ENCODE measurements at places on chromosomes 6 and 20.

- H3K27ac ChIP-seq = no peak overlapping the region
- no peak for DNase-seq
- H3K4me3 ChIP-seq = no peak overlapping the region
- H3K4me1 ChIP-seq = no peaks in the 10 kb centered on the region
These were observed 705.9 kb downstream of the PTPRT start for GRCh38 chr20:42483730-42484303.

DNA sequence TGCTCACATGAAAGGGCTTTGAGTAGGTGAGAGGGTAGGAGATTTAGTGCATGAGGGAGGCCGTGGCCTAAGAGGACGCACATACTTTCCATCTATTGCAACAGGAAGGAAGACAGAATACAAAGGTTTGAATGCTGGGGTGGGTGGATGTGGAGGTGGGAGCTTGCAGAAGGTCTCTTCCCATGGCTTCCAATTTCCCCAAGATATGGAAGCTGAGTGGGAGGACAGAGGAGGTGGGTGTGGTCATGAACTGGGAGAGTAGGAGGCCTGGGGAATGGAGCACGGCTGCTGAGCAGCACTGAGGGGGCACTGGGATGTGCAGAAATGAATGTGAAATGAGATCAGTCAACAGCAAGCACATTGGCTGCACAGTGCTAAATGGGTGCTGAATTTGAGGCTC, 70.3 kb downstream of the SCML4 start:
- no peaks in the 10 kb centered on the region for H3K27me3 ChIP-seq
- DNase-seq = no peak
- H3K36me3 ChIP-seq = peaks cover 5% of the 10 kb centered on the region
- peak overlapping the region; percentile 94 for H3K27ac ChIP-seq

- no peak overlapping the region for H3K4me3 ChIP-seq
- no peaks in the 10 kb centered on the region for H3K4me1 ChIP-seq
- H3K27me3 ChIP-seq = peaks cover 9% of the 10 kb centered on the region
- DNase-seq = no peak
These were observed 19.8 kb upstream of the RGS17 start for GRCh38 chr6:153150752-153151440.

- DNase-seq = no peak
- H3K27ac ChIP-seq = no peak overlapping the region
- peaks cover 12% of the 10 kb centered on the region for H3K27me3 ChIP-seq
- H3K4me3 ChIP-seq = no peak overlapping the region
These were observed 39.0 kb upstream of the AAR2 start for GRCh38 chr20:36197271-36197670.

- H3K27me3 ChIP-seq = no peaks in the 10 kb centered on the region
- no peaks in the 10 kb centered on the region for H3K36me3 ChIP-seq
- H3K4me1 ChIP-seq = no peaks in the 10 kb centered on the region
- DNase-seq = no peak
- no peak overlapping the region for H3K27ac ChIP-seq
These were observed 648.9 kb downstream of the FRK start for GRCh38 chr6:115411756-115412155.

- peak overlapping the region; percentile 47 for H3K27ac ChIP-seq
- H3K36me3 ChIP-seq = peaks cover 42% of the 10 kb centered on the region
- DNase-seq = peak; percentile 24
These were observed 1.9 kb downstream of the SLC32A1 start for GRCh38 chr20:38725931-38726803.

GRCh38 chr6:105769987-105770386, 316.1 kb upstream of the PRDM1 start:
- H3K36me3 ChIP-seq = no peaks in the 10 kb centered on the region
- H3K4me3 ChIP-seq = no peak overlapping the region
- no peaks in the 10 kb centered on the region for H3K27me3 ChIP-seq
- DNase-seq = no peak
- H3K4me1 ChIP-seq = no peaks in the 10 kb centered on the region

GRCh38 chr20:8722277-8722928, 346.5 kb upstream of the PLCB4 start:
- H3K27ac ChIP-seq = no peak overlapping the region
- H3K4me1 ChIP-seq = no peaks in the 10 kb centered on the region
- H3K4me3 ChIP-seq = no peak overlapping the region
- no peaks in the 10 kb centered on the region for H3K27me3 ChIP-seq
- peaks cover 7% of the 10 kb centered on the region for H3K36me3 ChIP-seq

- H3K27me3 ChIP-seq = no peaks in the 10 kb centered on the region
- peaks cover 16% of the 10 kb centered on the region for H3K36me3 ChIP-seq
- DNase-seq = no peak
- no peak overlapping the region for H3K4me3 ChIP-seq
- peaks cover 34% of the 10 kb centered on the region for H3K4me1 ChIP-seq
These were observed 22.7 kb downstream of the HLA-F start for GRCh38 chr6:29745855-29746449.

GRCh38 chr6:46989398-46989797, 52.7 kb downstream of the ADGRF1 start:
- no peak overlapping the region for H3K27ac ChIP-seq
- H3K4me3 ChIP-seq = no peak overlapping the region
- H3K36me3 ChIP-seq = no peaks in the 10 kb centered on the region
- DNase-seq = no peak
- no peaks in the 10 kb centered on the region for H3K4me1 ChIP-seq
- peaks cover 16% of the 10 kb centered on the region for H3K27me3 ChIP-seq

DNA sequence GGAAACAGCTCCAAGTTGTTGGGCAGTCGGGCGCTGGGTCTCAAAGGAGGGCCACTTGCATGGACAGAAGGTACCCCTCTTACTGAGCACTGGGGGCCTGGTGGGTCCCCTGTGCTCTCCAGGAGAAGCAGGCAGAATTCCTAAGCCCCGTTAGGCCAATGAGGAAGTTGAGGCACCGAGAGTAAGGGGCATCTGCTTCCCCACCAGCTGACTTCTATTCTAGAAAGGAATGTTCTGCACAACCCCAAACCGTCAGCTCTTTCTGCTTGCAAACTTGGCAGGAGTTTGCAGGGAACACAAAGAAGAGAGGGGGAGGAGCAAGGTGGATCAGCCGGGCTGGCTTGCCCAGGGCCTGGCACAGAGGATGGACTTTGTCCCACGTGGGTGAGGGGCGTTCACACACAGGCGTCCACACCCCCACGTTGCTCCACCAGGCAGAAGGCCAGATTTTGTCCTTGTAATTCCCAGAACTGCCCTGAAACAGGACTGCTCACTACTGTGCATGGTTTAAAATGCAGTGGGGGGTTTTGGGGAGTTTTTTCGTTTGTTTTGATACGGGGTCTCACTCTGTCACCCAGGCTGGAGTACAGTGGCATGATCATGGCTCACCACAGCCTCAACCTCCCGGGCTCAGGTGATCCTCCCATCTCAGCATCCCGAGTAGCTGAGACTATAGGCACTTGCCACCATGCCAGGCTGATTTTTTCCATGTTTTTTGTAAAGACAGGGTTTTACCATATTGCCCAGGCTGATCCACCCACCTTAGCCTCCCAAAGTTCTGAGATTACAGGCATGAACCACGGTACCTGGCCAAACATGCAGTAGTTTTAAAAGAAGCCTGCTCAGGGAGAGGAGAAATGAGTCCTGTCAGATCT, 93.3 kb downstream of the SNX5 start:
- no peak overlapping the region for H3K4me3 ChIP-seq
- no peak for DNase-seq
- H3K27me3 ChIP-seq = peaks cover 52% of the 10 kb centered on the region
- no peaks in the 10 kb centered on the region for H3K36me3 ChIP-seq
- no peak overlapping the region for H3K27ac ChIP-seq

GRCh38 chr6:19472153-19472552, 365.0 kb upstream of the ID4 start:
- no peak for DNase-seq
- no peaks in the 10 kb centered on the region for H3K4me1 ChIP-seq
- no peaks in the 10 kb centered on the region for H3K36me3 ChIP-seq
- H3K27me3 ChIP-seq = no peaks in the 10 kb centered on the region
- no peak overlapping the region for H3K27ac ChIP-seq

- H3K4me3 ChIP-seq = peak overlapping the region; percentile 24
- H3K27me3 ChIP-seq = no peaks in the 10 kb centered on the region
- peaks cover 4% of the 10 kb centered on the region for H3K36me3 ChIP-seq
- H3K4me1 ChIP-seq = peaks cover 25% of the 10 kb centered on the region
- DNase-seq = no peak
These were observed 34.2 kb downstream of the RBM38 start for GRCh38 chr20:57425150-57426013.

DNA sequence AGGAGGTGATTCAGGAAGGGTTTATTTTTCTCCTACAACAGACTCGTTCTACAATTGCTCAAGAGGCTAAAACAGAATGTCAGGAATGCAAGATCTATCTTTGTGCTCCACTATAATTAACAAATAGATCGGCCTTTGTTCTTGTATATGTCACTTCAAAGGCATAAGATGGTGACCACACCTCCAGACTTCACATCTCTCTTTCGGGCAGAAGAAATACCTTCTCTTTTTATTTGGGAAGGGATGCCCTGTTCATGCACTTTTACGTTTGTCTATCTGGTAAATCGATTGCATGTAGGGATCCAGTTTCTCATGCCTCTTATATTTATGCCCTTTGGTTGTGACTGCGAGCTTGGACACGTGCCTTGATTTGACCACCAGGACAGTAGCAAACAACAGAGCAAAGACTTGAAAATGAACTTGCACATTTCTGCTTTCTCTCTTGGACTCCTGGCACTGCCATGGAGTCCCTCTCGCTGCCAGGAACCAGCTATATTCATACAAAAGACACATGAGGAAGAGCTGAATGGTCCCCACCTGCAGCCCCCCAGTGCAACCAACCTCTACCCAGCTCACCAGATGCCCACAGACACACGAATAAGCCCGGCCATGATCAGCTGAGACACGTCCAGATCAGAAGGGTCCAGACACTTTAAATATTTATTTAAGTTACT, 219.8 kb upstream of the STXBP5 start:
- H3K36me3 ChIP-seq = no peaks in the 10 kb centered on the region
- H3K4me3 ChIP-seq = no peak overlapping the region
- no peak overlapping the region for H3K27ac ChIP-seq
- DNase-seq = no peak

- DNase-seq = no peak
- peak overlapping the region; percentile 98 for H3K27ac ChIP-seq
- H3K36me3 ChIP-seq = peaks cover 54% of the 10 kb centered on the region
- H3K27me3 ChIP-seq = no peaks in the 10 kb centered on the region
These were observed 2.5 kb downstream of the FYN start for GRCh38 chr6:111870742-111871064.

DNA sequence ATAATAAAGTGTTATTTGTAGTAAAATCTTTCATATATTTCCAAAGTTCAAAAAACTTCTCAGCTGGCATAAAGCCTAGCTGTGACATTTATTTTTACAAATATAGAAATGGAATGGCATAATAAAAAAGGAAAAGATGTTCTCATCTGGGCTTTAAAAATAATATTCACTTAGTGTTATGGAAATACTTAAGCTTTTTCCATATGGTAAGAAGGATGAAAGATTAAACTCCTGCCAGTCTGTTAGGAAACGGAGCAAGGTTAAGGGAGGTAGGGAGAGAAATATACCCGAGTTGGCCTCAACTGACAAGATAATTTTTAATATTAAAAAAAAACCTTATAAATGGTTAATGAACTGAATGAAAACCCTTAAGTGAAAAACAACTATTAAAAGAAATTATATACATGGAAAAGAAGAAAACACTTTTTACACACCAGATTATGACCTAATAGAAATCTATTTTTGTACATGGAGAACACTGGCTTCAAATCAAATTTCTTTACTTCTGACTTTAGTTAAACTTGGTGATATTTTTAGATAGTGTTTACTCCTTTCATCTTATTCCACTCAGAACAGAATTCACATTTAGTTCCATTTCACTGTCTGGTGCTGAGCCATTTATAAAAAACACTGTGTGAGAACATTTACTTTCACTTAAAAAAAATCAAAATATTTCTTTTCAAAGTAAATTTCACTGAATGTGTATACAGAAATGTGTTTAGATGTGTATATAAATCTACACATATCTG, 137.0 kb downstream of the DST start:
- H3K4me3 ChIP-seq = no peak overlapping the region
- H3K4me1 ChIP-seq = no peaks in the 10 kb centered on the region
- no peaks in the 10 kb centered on the region for H3K27me3 ChIP-seq
- no peak for DNase-seq

- H3K4me3 ChIP-seq = no peak overlapping the region
- DNase-seq = no peak
- no peaks in the 10 kb centered on the region for H3K4me1 ChIP-seq
These were observed 12.7 kb upstream of the GSTA3 start for GRCh38 chr6:52922161-52922560.

DNA sequence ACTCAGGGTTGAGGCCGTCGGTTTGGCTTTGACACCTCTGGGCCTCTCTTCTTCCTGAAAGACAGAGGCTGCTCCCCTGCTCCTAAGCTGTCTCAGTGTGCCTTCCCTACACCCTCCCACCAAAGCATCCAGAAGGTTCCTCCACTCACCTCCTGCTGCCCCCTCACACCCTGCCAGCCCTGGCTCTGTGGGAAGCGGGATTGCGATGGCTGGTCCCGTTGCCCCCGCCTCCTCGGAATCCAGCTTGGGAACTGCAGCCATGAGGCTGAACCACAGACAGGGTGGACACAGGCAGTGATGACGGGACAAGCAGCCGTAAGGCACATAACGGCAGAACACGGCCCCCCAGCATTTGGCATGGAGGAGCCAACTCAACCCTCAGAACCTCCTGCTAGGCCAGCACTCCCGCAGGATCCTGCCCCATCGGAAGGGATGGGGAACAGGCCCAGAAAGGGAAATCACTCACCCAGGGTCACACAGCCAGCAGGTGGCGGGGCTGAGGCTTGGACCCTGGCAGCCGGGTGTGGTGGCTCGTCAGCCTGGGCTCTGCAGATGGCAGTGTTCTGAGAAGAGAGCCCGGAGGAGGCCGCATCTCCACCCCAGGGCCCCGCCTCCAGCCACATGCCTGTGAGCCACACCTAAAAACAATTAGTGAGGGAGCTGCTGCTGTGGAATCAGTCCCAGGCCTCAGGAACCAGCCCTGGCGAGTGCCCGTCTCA, 139.6 kb downstream of the PHACTR3 start:
- no peak overlapping the region for H3K27ac ChIP-seq
- DNase-seq = no peak
- H3K27me3 ChIP-seq = peaks cover 47% of the 10 kb centered on the region

- peak overlapping the region; percentile 95 for H3K27ac ChIP-seq
- H3K4me3 ChIP-seq = peak overlapping the region; percentile 77
- peaks cover 47% of the 10 kb centered on the region for H3K4me1 ChIP-seq
- H3K27me3 ChIP-seq = no peaks in the 10 kb centered on the region
These were observed 101.5 kb upstream of the DUSP22 start for GRCh38 chr6:190596-191395.

DNA sequence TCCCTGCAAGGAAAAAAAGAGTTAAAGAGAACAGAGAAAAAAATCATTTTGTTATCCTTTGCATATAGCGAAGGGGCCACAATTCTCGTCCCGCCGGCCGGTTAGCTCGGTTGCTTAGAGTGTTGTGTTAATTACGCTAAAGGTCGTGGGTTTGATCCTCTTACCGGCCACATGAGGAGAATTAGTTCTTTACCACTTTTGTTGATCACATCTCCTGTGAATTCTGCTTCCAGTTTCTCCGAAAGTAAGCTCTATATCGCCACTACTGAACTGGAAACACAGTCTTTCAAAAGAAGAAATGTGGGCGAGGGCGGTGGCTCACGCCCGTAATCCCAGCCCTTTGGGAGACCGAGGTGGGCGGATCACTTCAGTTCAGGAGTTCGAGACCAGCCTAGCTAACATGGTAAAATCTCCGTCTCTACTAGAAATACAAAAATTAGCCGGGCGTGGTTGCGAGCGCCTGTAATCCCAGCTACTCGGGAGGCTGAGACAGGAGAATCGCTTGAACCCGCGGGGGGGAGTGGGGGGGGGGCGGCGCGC, 13.4 kb downstream of the PRSS16 start:
- peaks cover 50% of the 10 kb centered on the region for H3K27me3 ChIP-seq
- H3K4me3 ChIP-seq = no peak overlapping the region
- no peak overlapping the region for H3K27ac ChIP-seq
